ENCODE measurements at places on chromosomes 4 and X. TPM values are rescaled to one million over a fixed set of nuclear protein-coding genes. Genes with fewer than 3 reads are reported as not detected.

Gene VSIG4
- total RNA-seq, result 0.30 TPM

Gene CLCN5
- total RNA-seq, result 3.1 TPM

Gene KCNE5
- total RNA-seq, result 0.40 TPM

Gene GAGE12J
- total RNA-seq, result not detected

Gene GAB1
- 0.80 TPM for total RNA-seq

Gene TBC1D9
- 0.17 TPM for total RNA-seq

Gene PF4V1
- not detected for total RNA-seq

Gene ARHGEF6
- total RNA-seq, result 87.1 TPM
